ENCODE measurements at places on chromosomes 13 and 19.
A peak's percentile ranks its signal among the peaks of the same experiment; 100 is the strongest.

DNA sequence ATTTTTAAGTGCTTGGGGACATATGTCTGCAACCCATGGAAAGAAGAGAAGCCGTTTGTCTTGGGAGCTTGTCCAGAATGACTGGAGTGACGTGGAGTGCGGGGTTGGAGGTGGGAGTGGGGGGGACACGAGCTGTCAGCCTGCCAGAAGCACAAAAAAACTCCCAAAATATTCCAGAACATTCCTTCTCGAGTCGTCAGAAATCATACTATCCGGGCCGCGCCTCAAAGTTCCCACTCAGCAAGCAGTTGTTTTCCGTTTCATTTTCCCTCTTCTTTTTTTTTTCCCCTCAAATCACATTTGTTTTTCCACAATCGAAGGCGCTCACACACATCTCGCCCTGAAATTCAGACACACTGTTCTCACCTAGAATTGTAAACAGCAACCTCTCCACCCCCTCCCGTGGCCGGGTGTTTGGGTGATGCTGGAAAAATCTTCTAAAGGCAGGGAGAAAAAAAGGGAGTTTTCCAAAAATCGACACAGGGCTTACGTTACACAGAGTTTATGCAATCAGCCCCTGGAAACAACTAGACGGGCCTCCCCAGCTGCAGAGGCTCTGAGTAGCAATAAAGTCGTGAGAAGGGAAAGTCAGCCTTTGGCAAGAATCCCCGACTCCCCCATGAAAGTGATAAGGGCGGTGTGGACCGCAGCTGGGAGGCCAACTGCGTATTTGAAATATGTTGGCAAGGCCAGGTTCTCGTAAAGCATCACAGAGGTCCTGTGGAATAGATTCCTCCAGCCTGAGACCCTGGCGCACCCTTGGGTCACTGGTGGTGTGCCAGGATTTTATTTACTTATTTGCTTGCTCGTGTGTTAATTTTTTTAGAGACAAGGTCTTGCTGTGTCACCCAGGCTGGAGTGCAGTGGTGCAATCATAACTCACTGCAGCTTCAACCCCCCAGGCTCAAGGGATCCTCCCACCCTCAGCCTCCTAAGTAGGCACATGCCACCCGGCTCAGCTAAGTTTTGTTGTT, 31.2 kb upstream of the KLF2 start:
- no peak for DNase-seq

DNA sequence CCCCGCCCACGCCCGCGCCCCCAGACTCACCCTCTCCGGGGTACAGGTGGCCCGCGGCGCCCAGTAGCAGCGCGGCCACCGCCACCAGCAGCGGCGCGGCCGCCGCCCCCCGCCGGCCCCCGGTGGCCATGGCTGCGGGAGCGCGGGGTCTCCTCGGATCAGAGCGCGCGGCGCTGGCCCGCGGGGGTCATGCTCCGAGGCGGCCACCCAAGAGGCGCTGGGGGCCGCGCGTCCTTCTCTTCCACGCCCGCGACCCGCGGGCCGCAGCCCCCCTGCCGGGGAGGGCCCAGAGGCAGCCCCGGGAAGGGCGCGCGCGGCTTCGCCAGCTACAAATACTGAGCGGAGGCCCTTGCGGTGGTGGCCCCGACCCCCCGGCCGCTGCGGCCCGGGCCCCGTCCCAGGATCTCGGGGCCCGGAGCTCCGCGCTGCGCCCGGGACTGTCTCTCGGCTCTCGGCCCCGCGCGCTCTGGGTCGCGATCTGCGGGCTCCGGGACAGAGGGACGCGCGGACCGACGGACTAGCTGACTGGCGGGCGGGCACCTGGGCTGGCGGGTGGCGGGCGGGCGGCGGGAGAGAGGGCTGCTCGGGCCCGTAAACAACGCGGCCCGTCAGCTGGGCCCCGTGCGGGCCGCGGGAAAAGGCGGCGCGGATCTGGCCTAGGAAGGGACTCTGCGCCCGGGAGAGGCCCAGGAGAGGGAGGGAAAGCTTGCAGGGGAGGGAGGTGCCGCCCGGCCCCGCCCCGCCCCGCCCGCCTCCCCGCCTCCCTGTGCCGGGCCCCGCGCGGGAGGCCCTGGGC, at the start of gene INSR:
Gene INSR (minus strand): TSS at position 653 of the 796 bp plus-strand sequence. CDS start 523 bp downstream, at position 130.
- DNase-seq, result peak; percentile 24

- DNase-seq, result no peak
Observed at GRCh38 chr19:10518444-10519361, 1.5 kb upstream of the S1PR5 start.

DNA sequence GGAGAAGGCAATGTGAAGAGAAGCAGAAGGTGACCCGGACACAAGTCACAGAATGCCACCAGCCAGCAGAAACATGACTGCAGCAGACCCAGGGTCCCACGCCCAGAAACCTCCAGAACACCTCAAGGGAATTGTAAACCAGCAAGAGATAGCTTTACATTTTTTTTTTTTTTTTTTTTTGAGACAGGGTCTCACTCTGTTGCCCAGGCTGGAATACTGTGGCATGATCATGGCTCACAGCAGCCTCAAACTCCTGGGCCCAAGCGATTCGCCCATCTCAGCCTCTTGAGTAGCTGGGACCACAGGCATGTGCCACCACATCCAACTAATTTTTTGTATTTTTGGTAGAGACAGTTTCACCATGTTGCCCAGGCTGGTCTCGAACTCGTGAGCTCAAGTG, 10.5 kb upstream of the CEACAM20 start:
- DNase-seq, result no peak

Measured in stimulated activated CD8-positive, alpha-beta memory T cell treated with anti-CD3 and anti-CD28 coated beads, Interleukin-15, amount 100 ng/mL, for 24 hours (primary cell).